ENCODE measurements at places on chromosomes 2 and 18. TPM values are rescaled to one million over a fixed set of nuclear protein-coding genes. Genes with fewer than 3 reads are reported as not detected.

The ARHGAP28 gene
- 10.5 TPM for total RNA-seq

The LBH gene
- 337 TPM for total RNA-seq

The GCG gene
- total RNA-seq, result 0.14 TPM

The CHN1 gene
- total RNA-seq, result 12.8 TPM

Measured in smooth muscle cell of bladder (primary cell).